Renal cortical epithelial cell (primary cell): ENCODE measurements at places on chromosomes 5 and 9. TPM values are rescaled to one million over a fixed set of nuclear protein-coding genes. Genes with fewer than 3 reads are reported as not detected.

DNA sequence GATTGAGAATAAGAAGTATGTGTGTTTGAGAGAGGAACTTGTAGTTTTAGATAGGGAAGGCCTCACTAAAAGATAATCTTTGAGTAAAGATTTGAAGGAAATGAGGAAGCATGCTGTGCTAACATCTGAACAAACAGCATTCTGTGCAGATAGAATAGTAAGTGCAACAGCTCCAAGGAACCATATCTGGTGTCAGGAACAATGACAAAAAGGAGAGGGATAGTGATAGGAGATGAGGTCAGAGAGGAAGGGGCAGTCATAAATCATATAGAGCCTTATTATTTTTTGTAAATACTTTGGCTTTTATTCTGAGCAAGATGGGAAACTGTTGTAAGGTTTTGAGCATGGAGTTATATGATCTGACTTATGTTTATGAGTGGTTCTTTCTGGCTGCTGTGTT is 3.8 kb downstream of the MRPL22 start:
- no peak for DNase-seq

DNA sequence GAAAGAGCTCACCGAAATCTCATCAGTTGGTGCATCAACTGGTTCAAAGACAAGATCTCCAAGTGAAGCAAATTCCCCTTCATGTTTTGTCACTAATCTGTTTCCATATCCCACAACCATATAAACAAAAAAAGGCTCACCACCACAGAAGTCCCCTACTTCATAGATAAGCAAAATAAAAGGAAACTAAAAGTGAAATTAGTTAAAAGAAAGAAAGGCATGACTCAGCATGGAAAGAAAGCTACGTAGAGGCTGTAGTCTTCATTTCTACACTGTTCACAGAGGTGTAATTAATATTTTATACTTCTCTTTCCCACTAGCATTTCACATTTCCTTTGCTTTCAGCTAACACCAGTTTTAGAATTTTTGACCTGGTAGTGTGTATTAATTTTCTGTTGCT is 208.0 kb downstream of the CYLC2 start:
- DNase-seq: no peak

- no peak for DNase-seq
These were observed 109.9 kb upstream of the CPEB4 start for GRCh38 chr5:173778152-173778782.

The TCERG1 gene
- total RNA-seq: 34.9 and 47.4 TPM in 2 replicates

The CNTNAP3B gene
- 1.7 and 11.7 TPM in 2 replicates for total RNA-seq
